Activated naive CD4-positive, alpha-beta T cell treated with anti-CD3 and anti-CD28 coated beads, Interleukin-2, amount 50 U/mL, for 72 hours (primary cell): ENCODE measurements at places on chromosomes 2 and 18. TPM values are rescaled to one million over a fixed set of nuclear protein-coding genes. Genes with fewer than 3 reads are reported as not detected.
A peak's percentile ranks its signal among the peaks of the same experiment; 100 is the strongest.

GRCh38 chr18:2326999-2327398 is 244.3 kb downstream of the METTL4 start:
- DNase-seq: no peak

GRCh38 chr2:127569666-127570065 is 34.2 kb downstream of the MYO7B start:
- no peak for DNase-seq

DNA sequence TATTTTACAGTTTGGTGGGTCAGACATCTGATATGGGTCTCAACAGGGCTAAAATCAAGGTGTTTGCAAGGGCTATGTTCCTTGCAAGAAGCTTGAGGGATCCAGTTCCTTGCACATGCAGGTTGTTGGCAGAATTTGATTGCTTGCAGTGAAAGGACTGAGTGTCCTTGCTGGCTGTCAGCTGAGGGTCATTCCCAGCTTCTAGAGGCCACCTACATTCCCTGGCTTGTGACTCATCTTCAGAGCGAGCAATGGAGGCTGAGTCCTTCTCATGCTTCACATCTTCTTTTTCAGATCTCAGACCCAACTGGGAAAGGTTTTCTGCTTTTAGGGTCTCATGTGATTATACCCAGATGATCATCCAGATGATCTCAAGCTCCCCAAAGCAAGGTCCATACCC is 12.4 kb downstream of the MEX3C start:
- no peak for DNase-seq

GRCh38 chr18:13621886-13622619 is 104.3 kb downstream of the FAM210A start:
- DNase-seq: peak; percentile 51

- no peak for DNase-seq
Observed at GRCh38 chr18:69840445-69840844, 107.2 kb downstream of the CD226 start.

GRCh38 chr18:76394780-76395476 is 100.1 kb downstream of the ZNF516 start:
- DNase-seq: no peak

DNA sequence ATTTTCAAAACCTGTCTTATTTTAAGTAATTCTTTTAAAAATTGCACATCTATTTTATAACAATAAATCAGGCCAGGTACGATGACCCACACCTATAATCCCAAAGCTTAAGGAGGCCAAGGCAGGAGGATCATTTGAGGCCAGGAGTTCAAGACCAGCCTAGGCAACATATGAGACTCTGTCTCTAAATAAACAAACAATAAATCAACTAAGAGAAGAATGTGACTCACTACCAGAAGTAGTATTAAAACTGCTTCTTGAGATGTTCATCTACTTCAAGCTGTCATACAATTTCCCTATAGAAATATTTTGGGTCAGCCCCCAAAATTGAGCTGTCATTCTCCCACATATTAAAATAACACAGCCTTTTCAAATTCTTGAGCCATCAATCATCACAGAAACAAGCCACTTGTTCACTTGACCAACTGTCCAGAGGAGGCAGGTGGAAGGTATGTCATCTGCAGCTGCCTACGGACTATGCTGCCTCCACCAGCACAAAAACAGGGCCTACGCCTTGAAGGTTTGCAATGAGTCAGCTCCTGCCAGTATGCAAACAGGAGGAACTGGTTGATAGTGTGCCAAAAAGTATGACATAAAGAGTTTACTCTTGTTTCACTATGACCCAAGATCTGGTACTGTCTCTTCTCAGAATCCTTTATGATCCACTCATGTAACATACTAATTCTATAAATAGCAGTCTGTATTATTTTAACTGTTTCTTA is 33.6 kb downstream of the KIDINS220 start:
- DNase-seq: peak; percentile 55

- DNase-seq: peak; percentile 64
Observed at GRCh38 chr2:230902180-230902899, 22.7 kb downstream of the GPR55 start.

- DNase-seq: no peak
Observed at GRCh38 chr2:58798676-58799208, 557.6 kb upstream of the FANCL start.

GPR75 gene
- total RNA-seq: 0.91 TPM

TNS1 gene
- 0.27 TPM for total RNA-seq

DNA sequence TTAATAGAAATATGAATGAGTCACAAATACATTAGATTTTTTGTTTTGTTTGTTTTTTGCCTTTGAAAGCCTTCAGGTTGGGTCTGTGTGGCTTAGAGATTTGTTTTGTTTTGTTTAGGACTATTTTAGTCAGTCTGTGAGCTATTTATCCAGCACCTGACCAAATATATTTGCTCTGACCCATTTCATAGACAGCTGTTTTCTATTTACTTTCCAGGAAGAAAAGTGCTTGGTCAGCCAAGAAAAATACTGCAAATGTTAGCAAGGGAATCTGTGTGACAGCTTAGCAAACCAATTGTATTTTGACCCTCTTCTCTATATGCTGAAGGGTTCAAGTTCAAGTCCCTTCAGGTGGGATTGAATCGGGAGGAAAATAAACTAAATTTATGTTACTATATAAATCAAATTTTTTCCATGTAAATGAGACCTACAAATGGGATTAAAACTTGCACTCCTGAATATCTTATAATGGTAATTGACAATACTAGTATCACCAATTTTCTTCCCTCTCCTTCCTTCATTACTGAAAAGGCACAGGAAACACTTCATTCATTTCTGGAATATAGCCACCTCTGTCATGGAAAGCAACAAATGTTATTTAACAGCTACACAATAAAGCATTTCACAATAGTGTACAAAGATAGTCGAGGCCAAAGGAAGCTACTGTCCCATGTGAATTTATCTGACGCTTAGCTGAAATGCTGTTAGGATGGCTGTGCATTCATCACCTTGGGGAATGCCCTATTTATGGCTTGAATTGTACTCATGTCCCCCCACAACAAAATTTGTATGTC is 23.1 kb upstream of the KLF7 start:
- no peak for DNase-seq

DNA sequence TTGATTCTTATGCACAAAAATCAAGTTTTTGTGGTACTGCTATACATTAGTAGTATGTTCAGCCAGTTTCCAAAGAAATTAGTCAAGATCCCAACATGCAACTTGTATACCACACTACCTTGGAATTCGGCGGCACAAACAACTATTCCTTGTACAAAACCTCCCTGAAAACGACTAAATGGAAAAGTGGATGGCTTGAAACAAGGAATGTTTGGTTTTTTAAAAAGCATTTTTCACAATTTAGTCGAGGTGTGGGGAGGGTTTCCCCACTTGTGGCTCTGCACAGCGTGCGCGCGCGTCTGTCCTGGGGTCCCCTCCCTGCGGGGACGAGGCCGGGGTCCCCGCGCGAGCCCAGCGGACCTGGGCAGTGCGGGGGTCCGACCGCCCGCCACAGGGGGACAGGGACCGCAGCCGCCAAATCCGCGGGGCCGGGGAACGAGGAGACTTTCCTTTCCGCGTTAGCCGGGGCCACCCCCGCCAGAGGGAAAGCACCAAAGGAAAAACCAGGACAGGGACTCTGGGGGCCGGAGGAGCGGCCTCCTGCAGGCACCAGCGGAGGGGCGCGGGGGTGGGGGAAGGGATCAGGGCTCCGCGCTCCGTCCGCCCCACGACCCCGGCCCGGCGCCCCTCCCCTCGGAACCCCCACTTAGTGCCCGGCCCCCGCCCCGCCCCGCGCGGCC is 534 bp upstream of the SOCS6 start:
- DNase-seq: no peak

DNA sequence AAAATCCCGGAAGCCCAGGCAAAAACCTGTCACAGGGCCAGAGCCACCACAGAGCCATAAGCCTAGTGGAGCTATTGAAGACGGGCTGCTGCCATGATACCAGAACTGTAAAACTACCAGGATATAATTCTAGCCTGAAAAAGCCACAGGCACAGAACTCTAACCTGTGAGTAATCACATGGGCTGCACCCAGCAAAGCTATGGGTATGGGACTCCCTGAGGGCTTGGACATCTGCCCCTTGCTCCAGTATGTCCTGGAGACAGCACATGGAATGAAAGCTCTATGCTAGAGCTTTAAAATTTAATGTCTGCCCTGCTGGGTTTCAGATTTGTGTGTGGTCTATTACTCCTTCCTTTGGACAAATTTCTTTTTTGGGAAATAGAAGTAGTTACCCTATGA is 2183.6 kb upstream of the CELF4 start:
- no peak for DNase-seq

ANKRD30BL gene
- total RNA-seq: not detected

GRCh38 chr2:238820916-238821315 is 27.0 kb upstream of the TWIST2 start:
- no peak for DNase-seq

- DNase-seq: no peak
Observed at GRCh38 chr18:7592305-7593071, 25.4 kb downstream of the PTPRM start.

FN1 gene
- total RNA-seq: 0.62 TPM

DNA sequence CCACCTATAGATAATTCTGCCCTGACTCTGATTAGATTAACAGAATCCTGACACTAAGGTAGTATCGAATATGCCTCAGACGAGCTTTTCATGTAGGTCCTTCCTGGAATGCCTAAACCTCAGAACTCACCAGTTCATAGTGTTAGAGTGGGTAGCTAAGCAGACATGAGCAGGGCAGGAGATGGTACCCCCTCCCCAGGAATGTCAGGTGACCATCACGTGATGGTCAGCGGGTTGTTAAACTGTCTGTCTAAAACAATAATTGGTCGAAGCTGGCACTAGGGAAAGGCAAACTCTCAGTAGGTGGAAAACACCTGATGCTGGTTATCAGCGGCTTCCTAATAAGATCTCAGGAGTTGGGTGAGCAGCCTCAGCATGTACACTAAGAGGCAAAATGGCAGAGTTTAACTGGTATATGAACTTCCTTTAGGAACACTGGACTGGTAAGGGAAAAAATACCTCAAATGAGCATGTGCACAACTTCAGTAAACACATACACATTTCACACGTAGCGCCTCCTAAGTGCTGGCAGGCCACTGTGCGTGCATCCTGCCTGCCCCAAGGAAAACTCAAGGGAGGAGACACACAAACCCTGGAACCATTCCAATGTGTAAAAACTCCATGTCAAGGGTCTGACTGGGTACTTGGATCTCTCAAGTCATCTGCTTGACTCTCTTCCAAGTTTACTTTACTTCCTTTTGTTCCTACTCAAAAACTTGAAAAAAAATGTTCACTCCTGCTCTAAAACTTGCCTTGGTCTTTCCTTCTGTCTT is 339.5 kb downstream of the GULP1 start:
- DNase-seq: no peak

DNA sequence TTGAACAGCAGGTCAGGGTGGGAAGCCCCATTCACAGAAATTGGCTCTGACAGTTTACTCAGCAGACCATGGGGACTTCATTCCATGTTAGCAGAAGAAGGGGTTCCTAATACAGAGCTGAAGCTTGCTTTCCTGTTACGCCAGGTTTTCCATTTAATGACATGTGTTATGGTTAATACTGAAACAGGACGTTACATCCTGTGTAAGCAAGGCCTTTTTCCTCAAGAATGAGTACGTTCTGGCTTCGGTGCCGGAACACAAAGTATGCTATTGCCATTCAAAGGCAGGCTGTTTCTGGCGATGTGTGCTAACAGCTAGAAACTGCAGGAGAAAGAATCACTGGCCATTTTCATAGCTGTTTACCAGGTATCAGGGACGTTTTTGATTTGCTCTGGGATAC is 190.4 kb downstream of the SNTG2 start:
- no peak for DNase-seq

GRCh38 chr2:216486708-216487107 is 11.9 kb upstream of the RPL37A start:
- no peak for DNase-seq

FTCDNL1 gene
- total RNA-seq: 0.55 TPM

- no peak for DNase-seq
Observed at GRCh38 chr2:33530690-33531548, 54.5 kb downstream of the RASGRP3 start.

BOLL gene
- total RNA-seq: not detected

DNA sequence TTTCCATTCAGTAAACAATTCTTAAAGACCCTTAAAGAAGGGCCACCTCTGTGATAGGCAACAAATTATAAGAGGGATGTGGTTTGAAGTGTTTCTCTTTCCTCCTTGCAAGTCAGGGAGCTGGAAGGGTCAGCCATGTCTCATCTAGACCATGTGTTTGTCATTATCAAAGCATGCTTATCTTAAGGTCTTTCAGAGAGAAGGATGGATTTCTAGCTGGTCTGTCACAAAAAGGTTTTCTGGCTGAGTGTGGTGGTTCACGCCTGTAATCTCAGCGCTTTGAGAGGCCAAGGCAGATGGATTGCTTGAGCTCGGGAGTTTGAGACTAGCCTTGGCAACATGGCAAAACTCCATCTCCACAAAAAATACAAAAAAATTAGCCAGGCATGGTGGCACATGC is 59.2 kb upstream of the PEX13 start:
- no peak for DNase-seq

DNA sequence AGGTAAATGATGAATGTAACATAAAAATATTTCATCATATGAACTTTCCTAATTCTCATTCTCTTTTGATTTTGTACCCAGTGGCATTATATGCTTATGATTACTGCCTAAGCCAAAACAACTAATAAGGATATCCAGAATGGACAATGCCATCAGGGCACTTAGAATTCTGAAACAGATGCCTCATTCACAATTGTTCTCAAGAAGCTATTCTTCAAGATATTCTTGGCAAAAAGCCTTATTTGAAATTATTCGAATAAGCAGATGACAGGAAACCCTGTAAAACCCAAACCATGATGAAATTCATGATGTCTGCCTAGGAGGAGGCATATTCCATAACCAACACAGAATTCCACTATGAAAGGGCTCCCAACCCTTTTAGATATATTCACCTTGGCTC is 353.2 kb upstream of the TRIB2 start:
- DNase-seq: no peak

CDK5R2 gene
- total RNA-seq: not detected

APCDD1 gene
- not detected for total RNA-seq

DNA sequence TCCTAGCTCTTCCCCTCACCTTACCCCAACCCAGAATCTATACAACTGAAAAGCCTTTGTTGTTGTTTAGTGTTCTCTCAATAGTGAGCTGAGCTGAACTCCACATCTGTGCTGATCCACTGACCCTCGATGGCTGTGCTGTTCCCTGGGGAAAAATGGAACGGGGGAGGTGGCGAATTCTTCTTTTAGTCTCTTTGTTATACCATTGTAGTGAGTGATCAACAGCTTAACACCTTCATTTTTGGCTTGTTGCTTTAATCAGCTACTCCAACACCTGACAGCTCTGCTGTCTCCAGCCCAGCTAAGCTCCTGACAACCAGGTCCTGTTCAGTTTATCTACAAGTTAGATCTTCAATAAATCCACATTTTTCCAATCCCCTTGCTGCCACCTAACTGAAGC is 25.7 kb downstream of the PLA2R1 start:
- no peak for DNase-seq

GRCh38 chr2:790081-790480 is 112.9 kb upstream of the TMEM18 start:
- no peak for DNase-seq

GRCh38 chr2:149261692-149262091 is 68.7 kb upstream of the LYPD6 start:
- no peak for DNase-seq

- DNase-seq: no peak
Observed at GRCh38 chr2:61906186-61906470, 654 bp downstream of the COMMD1 start.

NETO1 gene
- total RNA-seq: not detected

ZNF804A gene
- not detected for total RNA-seq
